Fibroblast of skin of abdomen (primary cell): ENCODE measurements at places on chromosomes 7 and 10.

DNA sequence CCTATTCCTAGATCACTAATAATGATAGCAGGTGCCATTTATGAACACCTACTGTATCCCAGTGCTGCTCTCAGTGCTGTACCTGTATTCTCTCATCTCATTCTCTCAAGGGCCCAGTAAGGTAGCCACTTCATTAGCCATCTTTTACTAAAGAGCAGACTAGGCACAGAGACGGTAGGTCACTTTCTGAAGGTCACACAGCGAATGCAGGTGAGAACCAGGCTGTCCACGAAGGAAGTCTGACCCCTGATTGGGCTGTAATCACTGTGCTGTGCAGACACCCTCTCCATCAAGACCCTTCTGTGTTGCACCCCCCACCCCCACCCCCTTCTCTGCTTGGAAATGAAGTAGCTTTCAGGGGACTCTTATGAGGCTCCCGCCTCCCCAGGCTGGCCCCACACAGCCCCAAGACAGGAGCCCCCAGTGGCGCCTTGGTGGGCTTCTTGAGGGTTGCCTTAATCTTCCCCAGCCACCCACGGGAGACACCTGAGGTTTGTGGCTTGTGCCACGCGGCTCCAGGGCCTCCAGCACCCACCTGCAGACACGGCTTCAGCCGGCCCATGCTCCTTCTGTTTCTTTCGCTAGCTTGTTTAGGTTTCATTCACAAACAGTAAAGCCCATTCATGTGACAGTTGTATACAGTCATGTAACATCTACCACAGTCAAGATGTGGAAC lies 81.7 kb upstream of the FAM20C start:
- no peak for DNase-seq

GRCh38 chr10:8511026-8511425 lies 456.5 kb downstream of the GATA3 start:
- no peak for DNase-seq

DNA sequence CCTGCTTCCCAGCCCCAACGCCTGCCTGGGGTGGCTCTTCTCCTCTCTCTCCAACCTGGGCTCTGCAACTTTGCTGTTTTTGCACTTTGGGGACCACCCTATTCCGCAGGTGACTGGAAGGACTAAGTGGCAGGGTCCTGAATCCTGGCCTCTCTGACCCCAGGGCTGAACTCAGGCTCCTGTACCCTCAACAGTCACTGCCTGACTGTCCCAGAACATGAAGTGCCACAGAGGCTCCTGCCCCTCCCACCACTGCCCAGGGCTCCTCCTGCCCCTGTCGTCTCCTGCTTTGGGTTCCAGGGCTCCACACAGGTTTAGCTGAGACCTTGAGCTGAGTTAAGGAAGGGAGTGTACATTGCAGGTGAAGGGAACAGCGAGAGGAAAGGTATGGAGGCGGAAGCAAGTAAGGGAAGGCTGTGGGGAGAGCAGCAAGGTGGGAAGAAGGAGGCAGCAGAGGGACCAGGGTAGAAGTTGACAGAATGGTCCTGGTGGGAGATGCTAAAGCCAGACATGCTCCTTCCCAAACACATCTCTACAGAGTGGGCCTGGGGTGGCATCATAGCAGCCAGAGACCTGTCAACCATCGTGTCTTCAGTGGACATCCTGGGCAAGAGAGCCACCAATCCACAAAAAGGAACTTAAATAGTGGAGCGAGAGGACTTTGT lies 5.7 kb upstream of the GRID1 start:
- DNase-seq = no peak

DNA sequence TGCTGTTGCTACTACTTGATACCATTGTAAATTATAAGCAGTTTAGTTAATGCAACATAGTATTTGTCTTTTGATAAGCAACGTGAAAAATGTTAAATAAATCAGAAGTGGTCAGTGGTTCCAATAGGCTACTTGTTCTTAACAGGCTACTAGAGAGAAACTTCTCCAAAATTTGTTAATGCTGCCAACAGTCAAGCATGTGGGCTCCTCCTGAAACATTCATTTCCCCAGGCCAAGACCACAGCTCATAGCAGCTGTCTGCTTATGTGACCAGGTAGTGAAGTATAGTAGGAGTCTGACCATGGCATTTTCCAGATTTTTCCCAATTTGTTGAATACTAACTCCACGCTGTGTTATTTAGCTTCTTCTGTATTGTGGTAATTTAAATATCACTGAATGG lies 81.0 kb downstream of the CYP51A1 start:
- DNase-seq = no peak

DNA sequence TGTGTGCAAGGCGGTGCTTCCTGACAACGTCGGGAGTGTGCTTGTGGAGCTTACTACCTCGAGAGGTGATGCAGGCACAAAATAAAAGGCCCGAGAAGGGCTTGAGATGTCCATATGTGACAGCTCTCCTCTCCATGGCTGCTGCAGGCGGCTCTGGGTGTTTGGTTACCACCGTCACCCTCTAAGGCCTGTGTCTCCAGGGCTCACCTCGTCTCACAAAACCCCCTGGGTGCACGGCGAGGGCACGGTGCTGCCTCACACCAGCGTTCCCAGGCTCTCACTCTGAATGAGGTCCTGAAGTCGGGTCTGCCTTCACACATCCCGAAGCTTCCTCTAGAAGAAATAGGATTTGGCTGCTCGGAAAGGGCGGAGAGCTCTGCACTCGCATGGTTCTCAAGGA lies 32.9 kb downstream of the PROSER2 start:
- no peak for DNase-seq

GRCh38 chr10:14884082-14884481 lies 5.4 kb downstream of the SUV39H2 start:
- DNase-seq = no peak

DNA sequence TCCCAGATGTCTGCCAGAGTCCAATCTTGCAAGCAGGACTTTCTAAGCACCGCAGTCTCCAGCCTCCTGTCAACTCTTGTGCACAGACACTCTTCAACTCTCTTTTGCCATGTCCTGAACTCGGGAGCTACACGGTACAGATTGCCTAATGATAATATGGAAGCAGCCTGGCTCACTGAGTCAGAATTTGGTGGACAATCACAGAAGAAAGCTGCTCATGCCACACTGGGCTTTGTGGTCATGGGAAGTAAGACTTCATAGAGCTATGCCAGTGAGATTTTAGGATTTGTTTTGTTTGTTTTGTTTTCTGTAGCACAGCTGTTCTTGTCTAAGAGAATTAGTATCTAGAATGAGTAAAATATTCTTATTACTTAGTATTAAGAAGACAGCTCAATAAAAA lies 144.1 kb upstream of the PRSS58 start:
- no peak for DNase-seq

GRCh38 chr7:77226357-77226839 lies 26.8 kb upstream of the FGL2 start:
- DNase-seq = peak; percentile 9

DNA sequence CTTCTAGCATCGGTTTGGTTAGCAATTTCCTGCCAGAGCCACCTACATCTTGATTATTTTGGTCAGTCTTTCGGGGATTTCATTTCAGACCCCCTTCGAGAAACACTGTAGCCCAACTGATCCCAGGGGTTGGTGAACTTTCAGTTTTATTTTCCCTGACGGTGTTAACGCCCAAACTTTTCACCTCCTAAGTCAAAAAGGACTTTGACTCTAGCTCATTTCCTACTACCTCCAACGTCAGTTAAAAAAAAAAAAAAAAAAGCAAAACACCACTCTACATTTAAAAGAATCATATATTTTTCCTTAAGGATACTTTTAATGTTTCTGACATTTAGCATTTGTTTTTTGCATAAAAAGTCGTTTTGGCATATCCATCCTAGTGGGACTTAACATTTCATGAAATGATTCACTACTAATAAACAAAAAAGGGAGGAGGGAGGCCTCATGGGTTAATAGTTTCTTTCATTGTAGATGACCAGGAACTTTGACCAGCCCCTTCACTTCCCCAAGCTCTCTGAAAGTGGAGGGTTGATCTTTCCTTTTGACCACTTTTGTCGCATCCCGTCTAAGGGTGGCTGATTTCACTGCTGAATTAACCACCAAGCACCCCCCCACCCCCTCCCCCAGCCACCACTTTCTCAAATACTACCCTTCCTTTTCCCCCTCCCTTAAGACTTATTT lies 764 bp upstream of the TCF7L2 start:
- no peak for DNase-seq

DNA sequence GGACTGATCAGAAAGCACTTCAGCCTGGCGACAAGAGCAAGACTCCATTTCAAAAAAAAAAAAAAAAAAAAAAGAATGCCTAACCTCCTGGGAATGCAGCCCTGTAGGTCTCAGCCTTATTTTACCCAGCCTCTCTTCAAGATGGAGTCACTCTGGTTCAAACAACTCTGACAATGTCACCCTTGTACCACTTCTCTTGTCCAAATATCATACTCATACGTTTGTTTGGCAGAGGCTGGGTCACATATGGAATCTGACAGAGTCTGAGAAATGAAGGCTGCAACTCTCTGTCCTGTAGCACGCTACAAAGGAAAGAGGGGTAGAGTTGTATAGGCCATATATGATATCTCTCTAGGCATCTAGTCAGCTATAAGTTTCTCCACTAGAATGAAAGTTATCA lies 58.6 kb upstream of the GSAP start:
- no peak for DNase-seq
